Fibroblast of skin of right quadriceps (primary cell): ENCODE measurements at places on chromosomes 2 and 18.

- no peak for DNase-seq
These were observed 84.3 kb downstream of the RIT2 start for GRCh38 chr18:43031169-43031568.

- peak; percentile 50 for DNase-seq
These were observed 404.1 kb downstream of the ZEB2 start for GRCh38 chr2:144115739-144116291.

DNA sequence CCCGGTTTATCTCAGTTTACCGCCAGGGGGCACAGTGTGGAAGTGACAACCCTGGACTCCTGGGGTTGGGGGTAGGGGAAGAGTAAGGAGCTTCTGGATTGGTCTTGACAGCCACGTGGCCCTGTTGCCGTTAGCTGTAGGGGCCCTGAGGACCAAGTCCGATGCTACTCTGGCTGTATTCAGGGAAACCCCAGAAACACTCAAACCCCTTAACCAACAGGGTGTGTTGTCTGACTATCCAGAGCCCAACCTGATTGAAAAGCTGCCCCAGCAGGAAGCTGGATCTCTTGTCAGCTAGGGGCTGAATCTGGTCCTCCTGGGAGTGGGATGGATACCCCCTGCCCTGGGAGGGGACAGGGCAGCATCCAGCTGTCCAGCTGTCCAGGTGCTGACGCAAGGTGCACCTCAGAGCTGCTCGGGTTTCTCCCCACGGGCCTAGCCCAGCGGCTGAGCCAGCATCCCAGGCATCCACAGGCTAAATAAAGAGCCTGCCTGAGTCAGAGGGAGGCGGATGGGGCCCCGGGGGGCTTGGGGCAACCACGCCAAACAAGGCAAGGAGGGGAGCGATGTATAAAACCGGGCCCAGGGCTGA, 3.1 kb upstream of the GMPPA start:
- peak; percentile 82 for DNase-seq

- DNase-seq = no peak
These were observed 1201.8 kb upstream of the CDH2 start for GRCh38 chr18:29378651-29379136.
